ENCODE measurements at places on chromosomes 2 and 18. TPM values are rescaled to one million over a fixed set of nuclear protein-coding genes. Genes with fewer than 3 reads are reported as not detected.

DNA sequence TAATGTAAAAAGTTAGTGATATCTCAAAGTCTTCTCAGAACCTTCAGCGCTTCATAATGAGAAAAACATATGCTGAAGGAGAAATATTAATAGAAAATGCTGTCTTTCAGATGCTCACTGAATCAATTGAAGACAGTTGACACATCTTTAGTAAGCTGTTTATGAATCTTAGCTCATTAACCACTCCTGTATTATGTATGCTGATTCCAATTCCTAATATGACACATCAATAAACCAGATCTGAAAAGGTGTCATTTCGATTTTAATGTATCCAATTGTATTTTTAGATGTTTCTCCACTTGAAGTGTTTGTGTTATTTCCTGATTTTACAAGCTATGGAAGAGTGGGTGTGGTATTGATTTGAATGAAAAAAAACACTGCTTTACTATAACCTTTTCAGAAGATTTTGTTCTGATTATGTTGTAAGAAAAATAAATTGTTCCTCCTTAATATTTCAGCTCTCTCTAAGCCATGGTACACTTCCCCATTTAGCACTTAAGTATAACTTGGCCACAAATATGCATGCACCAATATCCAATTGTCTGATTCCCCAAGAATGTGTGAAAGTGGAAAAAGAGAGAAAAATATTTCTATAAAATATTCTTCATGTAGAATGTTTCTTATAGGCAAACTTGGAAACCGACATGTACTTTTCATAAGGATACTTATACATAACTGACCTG is 569.8 kb downstream of the ARHGAP15 start:
- no peak for DNase-seq

DNA sequence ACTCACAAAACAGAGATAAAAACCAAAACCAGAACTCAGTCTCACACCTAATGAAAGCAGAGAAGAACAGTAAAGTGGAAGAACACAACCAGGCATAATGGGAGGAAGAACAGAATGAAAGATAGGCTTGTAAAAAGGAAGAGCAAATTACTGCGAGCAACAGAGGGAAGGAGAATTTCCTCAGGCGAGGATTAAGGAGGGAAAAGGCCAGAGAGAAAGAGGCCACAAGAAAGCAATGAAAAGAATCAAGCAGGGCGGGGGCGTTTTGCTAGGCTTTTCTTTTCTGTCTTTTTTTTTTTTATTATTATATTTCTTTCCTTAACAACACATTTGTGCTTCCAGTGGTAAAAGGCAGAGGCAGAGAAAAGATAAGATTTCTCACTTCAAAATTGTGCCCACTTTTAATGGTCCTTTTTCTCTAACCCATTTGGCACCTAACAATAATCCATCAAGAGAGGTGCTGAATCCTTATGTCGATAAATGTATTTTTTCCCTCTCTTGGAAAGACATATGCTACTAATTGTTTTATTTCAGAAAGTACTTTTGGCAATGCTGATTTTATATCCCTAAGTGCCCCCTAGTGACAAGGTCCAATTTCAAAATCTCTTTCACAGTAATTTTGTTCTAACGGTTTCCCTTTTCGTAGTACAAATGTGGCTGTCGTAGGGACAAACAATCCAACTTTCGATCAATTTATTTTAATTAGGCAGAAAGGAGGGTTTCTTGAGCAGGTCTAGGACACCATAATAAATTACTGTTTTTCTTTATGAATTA is 138.7 kb upstream of the AQP4 start:
- no peak for DNase-seq

- DNase-seq: no peak
Observed at GRCh38 chr18:49560624-49561288, 1.1 kb upstream of the LIPG start.

DNA sequence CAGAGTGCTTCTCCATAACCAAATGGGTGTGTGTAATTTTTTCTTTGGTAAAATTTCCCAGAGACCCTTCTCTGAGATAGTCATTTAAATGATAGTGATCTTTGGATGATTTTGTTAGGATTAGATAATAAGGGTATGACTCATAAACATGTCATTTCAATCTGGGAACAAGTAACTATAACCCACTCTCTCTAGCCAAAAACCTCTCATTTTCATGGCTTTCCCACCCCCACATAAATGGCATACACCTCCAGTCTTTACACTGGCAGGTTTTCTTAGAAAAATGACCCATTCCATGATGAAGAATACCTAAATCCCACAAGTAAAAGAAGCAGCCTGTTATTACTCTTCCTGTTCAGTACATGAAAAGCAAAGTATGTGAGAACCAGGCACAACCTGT is 572.0 kb upstream of the ZEB2 start:
- DNase-seq: no peak

GRCh38 chr2:238267341-238267710 is 21.1 kb downstream of the PER2 start:
- DNase-seq: no peak

GRCh38 chr18:23800902-23801301 is 111.6 kb downstream of the LAMA3 start:
- DNase-seq: no peak

DNA sequence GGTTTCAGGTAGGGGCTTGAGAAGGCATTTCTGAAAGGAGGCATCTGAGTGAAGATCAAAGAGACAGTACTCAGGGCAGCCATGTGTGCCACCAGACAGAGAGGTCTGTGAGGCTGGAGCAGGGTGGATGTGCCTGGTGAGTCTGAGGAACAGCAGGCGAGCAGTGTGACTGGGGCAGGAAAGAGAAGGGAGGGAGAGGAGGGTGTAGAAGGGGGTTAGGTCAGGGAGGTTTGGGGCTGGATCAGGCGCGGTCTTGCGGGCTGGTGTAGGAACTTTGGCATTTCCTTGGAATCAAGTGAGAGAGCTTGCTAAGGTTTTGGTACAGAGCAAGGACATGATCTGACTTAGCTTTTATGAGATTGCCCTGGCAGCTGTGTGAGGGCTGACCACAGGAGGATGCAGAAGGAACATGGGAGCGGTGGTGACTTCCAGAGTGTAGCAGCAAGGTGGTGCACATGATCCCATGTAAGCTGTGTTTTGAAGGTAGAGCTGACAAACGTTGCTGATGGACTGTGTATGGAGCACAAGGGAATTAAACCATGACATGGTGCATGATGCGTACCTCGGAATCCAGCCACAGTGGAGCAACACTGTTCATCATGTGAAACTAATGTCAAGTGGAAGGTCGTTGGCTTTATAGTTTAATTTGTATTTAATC is 13.9 kb downstream of the RAB31 start:
- DNase-seq: no peak

GRCh38 chr2:28320371-28320770 is 72.3 kb upstream of the FOSL2 start:
- no peak for DNase-seq

DNA sequence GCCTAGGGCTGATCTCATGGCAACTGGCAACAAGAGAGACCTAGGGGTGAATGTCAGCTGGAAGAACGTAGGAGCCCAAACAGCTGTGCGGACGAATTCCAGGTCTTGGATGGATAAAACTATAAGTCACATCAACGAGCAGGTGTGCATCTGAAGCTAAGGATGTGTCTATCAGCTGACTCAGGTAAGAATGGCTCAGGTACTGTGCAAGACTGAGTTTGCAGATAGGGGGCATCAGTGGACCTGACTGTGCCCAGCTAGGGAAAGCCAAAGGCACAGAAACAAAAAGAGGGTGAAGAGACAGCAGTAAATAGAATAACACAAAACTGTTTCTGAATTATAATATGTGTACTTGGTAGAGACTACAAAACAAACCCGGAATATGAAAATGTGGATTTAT is 357.3 kb downstream of the ZEB2 start:
- no peak for DNase-seq

DNA sequence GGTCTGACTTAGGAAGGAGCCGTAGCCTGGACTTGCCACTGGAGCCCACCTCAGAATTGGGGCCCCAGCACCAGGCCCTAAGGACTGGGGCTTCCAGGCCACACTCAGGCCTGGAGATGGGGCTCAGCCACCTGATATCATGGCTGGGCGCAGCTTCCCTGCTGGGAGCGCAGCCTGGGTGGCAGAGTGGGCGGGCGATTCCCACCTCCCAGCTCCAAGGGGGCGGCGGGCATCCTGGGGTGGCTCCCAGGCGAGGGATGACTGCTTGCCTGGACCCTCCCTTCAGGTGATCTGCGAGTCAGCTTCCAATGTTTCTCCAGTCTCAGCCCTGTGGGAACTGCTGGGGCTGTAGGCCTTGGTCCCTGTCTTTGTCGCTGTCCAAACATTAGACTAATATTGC is 20.1 kb downstream of the GPR35 start:
- DNase-seq: no peak

DNA sequence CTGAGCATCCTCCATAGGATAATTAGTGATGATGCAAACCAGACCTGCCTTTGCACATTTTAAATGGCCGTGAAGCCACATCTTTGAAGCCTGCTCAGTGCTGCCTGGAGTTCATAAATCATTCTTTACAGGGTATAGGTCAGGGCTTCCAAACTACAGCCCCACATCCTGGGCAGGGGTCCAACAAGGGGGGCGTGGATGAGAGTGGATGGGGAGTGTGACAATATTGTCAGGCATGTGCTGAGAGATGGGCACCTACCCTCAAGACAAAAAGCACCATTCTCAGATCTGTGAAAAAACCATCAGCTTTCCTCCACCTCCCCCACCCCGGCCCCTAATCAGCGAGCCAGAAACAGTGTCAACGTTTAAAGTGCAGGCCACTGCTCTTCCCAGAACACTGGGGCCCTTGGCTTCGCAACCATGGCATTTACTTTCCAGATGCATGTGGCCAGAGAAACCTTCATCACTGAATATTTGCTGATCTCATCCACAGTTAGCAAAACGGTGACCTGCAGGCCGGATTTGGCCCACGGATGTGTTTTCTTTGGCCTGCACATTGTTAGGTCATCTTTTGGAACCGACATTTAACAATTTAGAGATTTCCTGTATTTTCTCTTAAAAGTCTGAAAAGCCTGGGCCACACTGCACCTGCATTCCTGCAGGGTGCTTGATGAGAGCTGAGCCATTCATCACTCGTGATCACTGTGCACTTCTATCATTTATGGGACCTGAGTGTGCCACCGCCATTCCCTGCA is 130.7 kb downstream of the ANKRD44 start:
- no peak for DNase-seq

- DNase-seq: no peak
Observed at GRCh38 chr2:149827585-149828126, 240.1 kb upstream of the MMADHC start.

GRCh38 chr2:101653469-101653868 is 44.0 kb upstream of the MAP4K4 start:
- DNase-seq: no peak

DNA sequence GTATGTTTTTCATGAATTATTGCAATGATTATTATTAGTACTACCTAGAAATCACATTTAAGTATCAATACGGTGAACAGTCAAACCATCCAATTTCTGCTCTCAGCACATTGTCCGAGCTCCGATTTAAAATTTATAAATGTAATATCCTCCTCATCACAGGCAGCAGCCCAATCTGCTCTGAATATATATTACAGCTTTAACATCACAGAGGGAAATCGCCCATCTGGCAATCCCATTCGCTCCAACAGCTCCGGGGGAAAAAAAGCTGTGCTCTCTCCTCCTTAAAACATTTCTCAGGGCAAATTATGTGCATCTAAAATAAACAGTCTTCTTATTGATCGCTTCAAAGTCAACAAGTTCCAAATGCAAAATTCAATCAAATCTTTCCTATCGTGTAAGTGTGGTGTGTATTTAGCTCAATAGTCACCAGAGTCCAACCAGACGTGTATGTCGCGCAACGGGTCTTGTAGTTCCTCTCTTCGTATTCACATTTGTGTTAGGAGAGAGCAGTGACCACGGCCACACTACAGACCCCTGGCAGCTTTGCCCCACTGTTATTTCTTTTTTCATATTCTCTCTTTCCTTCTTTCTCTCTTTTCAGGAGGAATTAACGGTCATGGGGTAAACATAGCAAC is 2.4 kb downstream of the FIGN start:
- no peak for DNase-seq

- no peak for DNase-seq
Observed at GRCh38 chr18:45856531-45856930, 31.1 kb downstream of the SIGLEC15 start.

DNA sequence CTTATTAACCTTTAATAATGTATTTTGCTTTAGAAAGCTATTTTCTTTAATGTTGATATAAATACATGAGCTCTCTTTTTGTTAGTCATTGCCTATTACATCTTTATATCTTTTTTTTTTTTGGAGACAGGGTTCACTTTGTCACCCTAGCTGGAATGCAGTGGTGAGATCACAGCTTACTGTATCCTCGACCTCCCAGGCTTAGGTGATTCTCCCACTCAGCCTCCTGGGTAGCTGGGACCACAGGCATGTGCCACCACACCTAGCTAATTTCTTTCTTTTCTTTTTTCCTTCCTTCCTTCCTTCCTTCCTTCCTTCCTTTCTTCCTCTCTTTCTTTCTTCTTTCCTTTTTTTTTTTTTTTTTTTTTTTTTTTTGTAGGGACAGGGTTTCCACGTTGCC is 15.4 kb downstream of the NAB1 start:
- DNase-seq: no peak

DNA sequence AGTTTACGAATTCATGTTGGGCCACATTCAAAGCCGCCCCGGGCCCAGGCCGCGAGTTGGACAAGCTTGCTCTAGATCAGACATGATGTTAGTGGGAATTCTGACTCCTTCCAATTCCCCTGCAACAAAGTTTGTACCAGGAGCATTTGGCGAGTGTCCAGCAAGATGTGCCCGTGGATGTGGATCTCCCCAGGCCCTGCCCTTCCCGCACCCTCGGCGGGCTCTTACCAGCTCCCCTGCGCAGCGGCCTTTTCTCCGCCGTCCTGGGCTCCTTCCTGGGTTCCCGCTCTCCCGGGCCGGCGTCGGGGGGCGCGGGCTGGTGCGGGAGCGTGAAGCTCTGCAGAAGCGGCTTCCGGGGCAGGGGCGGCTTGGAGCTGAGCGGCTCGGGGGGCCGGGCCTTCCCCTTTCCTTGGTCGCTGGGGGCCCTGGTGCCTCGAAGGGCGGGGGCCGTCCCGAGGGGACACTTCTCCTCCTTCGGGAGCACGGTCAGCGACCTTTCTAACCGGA is 90.8 kb upstream of the MGAT4A start:
- no peak for DNase-seq

DNA sequence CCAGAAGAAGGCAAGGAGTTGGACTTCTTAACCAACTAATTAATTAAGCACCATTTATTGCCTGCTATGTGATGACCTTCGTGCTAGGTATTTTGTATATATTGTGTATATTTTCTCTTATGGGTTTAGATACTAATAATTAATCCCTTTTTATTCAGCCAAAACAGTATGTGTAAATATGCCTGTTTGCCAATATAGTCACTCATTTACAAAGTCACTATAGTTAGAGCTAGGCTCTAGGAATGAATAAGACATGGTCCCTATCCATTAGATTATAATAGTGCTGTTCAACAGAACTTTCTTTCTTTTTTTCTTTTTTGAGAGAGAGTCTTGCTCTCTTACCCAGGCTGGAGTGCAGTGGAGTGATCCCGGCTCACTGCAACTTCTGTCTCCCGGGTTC is 51.4 kb downstream of the GREB1L start:
- DNase-seq: no peak

HOXD13 gene
- total RNA-seq: not detected

ACVR1 gene
- 19.4 TPM for total RNA-seq

PPP4R1 gene
- 109 TPM for total RNA-seq

SP140 gene
- total RNA-seq: 2.5 TPM

C2orf78 gene
- total RNA-seq: not detected

GPD2 gene
- 34.7 TPM for total RNA-seq

MAPRE3 gene
- 34.5 TPM for total RNA-seq

TMEM178A gene
- 0.68 TPM for total RNA-seq

EVX2 gene
- total RNA-seq: not detected

NEMP2 gene
- total RNA-seq: 3.4 TPM

INPP5D gene
- 18.7 TPM for total RNA-seq

SCYGR4 gene
- total RNA-seq: 1.3 TPM

SLC25A52 gene
- not detected for total RNA-seq

SOX11 gene
- total RNA-seq: 0.05 TPM

FIGN gene
- total RNA-seq: 2.2 TPM
